ENCODE measurements at places on chromosomes 6 and 20.

DNA sequence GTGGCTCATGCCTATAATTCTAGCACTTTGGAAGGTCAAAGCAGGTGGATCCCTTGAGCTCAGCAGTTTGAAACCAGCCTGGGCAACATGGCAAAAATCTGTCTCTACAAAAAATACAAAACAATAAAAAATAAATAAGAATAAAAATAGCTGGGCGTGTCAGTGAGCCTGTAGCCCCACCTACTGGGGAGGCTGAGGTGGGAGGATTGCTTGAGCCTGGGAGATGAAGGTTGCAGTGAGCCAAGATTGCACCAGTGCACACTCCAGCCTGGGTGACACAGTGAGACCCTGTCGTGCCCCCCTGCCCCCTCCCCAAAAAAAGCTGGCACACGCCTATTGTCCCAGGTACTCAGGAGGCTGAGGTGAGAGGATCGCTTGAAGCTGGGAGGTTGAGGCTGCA, 35.1 kb upstream of the SRPK1 start:
- no peak for DNase-seq

DNA sequence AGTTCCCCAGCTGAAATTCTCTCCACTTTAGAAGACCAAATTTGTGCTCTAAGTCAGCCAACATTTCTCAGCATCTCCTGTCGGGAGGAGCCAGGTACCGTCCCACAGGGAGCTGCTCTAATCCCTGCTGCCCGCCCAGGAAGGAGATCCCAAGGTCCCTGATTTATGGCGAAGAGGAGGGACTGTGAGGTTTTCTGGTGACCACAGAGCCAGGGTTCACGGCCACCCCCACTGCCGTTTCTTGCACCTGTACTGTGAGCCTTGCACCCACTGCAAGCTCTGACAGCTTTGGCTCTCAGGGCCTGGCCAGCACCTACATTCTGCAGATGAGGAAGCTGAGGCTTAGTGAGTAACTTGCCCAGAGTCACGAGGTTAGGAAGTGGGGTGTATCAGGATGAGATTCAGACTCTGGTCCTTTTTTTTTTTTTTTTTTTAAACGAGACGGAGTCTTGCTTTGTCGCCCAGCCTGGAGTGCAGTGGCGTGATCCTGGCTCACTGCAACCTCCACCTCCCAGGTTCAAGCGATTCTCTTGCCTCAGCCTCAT, 34.9 kb downstream of the FOXC1 start:
- no peak for DNase-seq

GRCh38 chr20:29763821-29764511, 1493.5 kb upstream of the DEFB115 start:
- no peak for DNase-seq

DNA sequence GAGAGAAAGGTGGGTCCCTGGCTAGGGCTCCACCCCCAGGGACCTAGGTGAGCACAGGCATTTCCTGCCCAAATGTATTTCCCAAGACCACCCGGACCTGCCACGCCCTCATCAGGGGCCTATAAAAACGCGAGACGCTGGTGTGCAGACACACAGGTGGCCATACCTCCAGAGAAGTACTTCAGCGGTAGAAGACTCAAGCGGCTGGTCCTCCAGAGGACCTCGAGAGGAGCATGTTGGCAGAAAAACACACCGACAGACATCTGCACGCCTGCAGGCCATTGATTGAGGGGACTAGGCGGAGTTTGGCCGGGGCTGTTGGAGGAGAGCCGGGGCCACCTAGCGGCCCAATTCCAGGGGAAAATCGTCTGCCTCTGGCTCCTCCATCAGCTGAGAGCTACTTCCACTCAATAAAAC, 695.8 kb upstream of the MMS22L start:
- no peak for DNase-seq

DNA sequence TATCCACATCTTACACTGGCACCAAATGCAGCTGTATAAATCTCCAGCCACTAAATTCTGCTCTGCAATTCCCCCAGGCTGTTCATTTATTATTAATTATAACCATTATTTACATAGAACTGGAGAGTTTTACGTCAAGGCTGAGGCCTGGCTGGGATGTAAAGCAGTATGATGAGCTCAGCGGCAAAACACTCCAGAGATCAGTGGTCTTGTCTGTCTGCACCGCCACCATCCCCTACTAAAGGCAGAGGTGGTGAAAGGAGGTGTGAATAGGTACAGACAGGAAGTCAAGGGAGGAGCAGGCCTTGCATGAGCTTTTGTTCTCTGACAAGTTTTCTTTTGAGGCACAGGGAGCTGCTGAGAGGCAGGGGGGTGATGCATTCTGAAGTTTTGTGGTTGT, 159.9 kb upstream of the PCSK2 start:
- DNase-seq = no peak

DNA sequence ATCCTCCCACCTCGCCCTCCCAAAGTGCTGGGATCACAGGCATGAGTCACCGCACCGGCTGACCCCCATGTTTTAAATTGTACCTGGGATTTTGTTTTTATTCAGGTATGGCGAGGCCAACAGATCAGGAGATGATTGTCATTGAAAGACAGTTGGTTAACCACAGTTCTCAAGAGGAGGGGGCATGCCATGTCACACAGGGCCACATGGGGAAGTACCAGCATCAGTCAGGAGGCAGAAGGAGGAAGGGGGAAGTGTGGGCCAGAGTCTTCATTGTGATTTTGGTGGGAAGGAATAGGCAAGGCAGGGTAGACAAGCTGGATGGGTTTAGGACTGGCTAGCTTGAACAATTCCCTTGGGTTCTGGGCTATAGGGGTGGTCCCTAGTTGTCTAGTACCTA, 9.9 kb upstream of the MMP9 start:
- DNase-seq = no peak

DNA sequence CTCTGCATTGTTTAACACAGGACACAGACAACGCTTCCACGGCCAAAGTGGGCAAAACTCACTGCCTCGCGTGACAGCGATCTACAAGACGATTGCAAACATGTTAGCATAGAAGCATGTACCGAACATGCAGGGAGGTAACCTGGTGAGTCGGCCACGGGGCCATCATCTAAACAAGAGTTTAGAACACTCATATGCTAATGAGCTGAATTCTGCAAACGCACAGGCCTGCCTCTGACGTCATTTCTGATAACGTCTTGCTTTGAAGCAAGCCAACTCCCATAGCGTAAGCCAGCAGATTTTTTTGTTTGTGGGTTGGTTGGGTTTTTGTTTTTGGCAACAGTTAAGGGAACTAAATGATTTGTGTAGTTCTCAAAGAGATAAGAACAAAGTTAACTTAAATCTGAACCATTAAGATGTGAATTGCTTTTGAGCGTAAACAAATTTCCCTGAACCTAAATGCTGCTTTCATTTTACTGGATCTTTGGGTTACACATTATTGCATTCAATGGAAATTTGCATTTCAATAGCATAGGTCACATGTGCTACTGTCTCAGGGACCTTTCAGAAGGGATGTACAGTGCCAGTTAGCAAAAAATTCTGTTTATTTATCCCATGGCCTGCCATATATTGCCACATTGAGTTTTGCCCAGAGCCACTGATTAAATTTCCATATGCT, 184.5 kb upstream of the PDE10A start:
- no peak for DNase-seq

- DNase-seq = no peak
Observed at GRCh38 chr6:95578106-95578410, 723 bp downstream of the MANEA start.

GRCh38 chr6:21208081-21208795, 385.3 kb upstream of the SOX4 start:
- no peak for DNase-seq

DNA sequence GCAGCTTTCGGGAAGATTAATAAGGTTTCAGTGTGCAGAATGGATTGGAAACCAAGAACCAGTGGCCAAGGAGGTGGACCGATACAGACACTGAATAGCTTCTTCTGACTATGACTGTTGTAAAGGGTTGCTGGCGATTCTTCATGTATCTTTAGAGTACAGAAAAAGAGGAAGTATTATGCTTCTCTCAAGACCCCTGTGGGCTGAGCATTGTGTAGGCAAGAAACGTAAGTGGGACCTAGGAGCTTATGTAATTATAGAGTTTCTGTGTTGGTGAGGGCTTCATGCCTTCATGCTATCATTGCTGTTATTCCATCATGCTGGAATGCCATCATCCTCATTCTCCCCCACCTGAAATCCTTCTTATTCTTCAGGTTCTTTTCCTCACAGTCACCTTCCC, 105.4 kb upstream of the AKIRIN2 start:
- DNase-seq = no peak

- DNase-seq = no peak
Observed at GRCh38 chr6:82959385-82959941, 106.2 kb downstream of the UBE3D start.

- no peak for DNase-seq
Observed at GRCh38 chr6:132790450-132790849, 8.0 kb downstream of the SLC18B1 start.

GRCh38 chr6:124027392-124027791, 223.7 kb downstream of the NKAIN2 start:
- DNase-seq = no peak

- DNase-seq = no peak
Observed at GRCh38 chr6:81894788-81895271, 142.3 kb upstream of the TENT5A start.

DNA sequence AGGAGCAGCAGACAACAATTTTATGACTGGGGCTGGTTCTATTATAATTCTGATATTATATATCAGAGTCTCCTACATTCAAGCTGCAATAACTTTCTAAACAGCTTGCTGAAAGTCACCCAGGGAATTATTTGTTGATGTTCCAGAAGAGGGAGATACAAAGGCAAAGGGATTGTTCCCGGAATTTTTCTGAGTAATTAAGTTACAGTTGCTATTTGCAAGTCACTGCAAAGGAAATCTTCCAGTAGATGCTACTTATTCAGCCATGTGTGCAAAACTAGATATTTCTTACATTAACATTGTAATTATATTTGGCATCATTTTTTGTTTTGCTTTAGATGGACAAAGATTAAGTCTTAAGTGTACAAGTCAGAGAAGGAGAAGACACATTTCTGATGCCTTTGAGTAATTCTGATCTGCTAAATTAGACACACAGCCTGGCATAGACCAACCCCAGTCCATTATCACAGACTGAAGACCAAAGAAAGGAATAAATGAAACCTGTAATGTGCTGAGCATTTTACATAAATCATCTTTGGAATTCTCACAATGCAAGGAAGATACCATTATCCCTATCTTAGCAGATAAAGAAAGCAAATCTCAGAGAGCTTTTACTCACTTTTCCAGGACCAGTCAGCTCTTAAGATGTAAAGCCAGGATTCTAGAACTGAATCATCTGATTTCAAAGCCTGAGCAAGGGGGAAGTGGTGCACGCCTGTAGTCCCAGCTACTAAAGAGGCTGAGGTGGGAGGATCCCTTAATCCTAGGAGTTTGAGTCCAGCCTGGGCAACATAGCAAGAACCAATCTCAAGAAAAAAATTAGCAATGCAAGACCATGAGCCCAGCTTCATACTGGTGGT, 62.6 kb upstream of the AKAP12 start:
- no peak for DNase-seq

- no peak for DNase-seq
Observed at GRCh38 chr6:157288575-157288974, 34.7 kb downstream of the TMEM242 start.

- no peak for DNase-seq
Observed at GRCh38 chr6:21781128-21781527, 187.6 kb downstream of the SOX4 start.

DNA sequence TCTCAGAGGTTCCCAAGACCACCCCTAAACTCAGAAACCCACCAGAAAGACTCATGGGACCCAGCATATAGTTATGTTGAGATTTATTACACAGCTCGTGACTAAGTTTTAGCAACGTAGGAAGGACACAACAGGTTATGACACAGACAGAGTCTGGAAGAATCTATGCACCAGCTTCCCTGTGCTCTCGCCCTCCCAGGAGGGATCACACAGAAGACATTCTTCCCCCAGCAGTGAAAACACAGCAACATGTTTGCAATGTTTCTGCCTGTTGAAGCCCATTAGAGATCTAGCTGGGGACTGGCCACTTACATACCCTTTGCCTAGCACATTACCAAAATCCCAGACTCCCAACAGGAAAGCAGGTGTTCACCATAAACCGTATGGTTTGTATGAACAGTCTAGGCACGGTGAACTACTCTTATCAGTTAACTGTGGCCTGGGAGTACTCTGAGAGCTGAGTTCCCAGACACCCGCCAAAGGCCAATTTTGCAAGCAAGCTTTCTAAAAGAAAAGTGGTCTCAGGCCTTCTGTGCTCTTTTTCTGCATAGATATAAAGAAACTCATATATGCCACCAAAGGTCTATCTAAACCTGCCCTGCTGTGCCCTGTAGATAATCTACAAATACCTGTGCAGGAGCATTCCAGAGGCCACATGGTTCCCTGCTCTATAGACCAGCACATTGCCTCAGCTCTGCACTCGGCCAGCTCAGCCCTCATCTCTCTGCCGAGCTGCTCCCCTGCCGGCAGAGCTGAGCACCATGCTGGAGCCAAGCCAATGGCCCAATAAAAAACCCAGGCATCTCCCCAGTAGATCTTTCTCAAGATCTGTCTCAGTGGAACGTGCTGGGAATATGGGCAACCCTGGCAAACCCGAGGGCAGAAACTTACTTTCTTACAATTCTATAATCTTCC, 69.6 kb upstream of the SMIM28 start:
- no peak for DNase-seq
